Iris pigment epithelial cell (primary cell): ENCODE measurements at places on chromosomes 1 and 21.
A peak's percentile ranks its signal among the peaks of the same experiment; 100 is the strongest.

DNA sequence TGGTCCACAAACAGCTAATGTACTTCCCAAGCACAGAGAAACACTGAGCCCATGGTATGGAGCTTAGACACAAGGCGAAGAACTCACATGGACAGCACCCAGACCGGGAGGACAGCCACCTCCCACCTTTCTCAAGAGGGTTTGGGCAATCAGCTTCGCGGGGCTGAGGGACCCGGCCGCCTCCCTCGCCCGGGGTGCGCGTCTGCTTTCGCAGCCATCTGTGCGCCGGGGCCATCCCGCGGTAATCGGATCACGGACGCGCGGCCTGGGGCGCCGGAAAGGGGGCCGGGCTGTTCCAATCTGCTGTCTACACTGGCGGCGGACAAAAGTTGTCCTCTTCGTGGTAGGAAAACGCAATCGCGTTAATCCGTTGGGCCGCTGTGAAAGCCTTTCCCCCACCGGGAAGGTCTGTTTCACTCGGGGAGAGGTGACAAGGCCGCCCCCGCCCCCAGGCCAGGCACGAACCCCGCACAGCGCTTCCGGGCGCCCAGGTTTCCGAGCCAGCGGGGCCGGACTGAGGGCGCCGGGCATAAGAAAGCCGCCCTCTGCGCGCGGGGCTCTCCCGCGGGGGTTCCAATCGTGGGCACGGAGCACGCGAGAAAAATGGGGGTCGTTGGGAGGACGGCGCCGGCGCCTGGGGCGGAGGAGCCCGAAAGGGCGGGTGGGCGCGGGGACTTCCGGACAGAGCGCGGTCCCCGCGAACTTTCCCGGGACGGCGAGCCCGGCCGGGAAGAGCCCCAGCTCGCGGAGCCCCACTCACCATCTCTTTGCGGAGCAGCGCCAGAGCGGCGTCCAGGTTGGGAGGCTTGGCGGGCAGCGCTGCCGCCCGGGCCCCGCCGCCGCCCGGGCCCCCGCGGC is 664 bp downstream of the FAM89A start:
- peak; percentile 68 for DNase-seq

DNA sequence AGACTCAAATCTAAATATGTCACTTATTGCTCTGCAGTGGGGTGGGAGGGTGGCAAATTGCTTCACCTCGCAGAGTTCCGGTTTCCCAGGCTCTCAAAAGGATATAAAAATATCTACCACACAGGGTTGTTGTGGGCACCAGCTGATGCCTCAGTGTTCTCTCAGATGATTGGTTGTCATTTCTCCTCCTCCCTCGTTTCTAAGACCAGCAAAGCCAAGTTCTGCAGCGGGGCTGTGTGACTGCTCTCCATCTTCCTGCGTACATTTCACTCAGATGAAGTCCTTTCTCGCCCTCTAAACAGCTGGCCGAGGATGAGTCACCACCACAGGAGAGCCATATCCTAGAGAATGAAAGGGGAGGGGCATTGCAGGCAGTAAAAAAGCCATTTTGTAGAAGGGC is 35.0 kb upstream of the VWA5B1 start:
- peak; percentile 32 for DNase-seq

DNA sequence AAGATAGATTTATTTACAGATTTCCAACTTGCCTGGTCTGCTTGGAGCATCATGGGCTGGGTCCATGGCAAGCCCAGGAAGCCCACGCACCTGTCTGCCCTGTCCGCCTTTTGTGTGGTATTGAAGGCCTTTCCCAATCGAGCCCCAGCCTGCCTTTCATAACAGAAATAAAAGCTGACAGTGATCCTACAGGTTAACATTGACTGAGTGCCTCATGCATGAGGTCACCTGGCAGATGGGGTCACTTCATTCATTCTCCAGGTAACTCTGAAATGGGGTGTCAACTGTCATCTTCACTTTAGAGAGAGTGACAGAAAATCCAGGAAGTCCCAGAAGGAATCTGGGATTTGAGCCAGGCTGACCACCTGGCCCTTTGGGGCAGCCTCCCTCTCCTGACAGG is 36.3 kb upstream of the CASZ1 start:
- DNase-seq = no peak

DNA sequence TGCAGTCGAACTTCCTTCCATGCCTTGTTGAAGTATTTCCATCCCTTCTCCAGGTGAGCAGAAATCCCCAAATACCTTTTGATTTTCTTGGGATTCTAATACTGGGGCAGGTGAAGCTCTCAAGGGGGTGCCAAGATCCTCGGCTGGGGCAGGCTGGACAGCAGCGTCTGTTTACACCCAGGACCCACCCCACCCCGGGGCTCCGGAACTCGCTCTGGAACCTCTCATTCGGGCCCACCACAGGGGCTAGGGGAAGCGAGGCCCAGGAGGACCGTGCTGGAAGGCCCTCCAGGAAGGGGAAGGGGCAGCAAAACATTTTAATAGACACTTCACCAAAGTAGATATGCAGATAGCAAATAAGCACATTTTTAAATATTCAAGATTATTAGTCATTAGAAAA is 161.9 kb upstream of the GORAB start:
- DNase-seq = no peak

GRCh38 chr1:154779551-154780189 is 90.4 kb downstream of the KCNN3 start:
- DNase-seq = no peak

- no peak for DNase-seq
Observed at GRCh38 chr1:3639397-3639911, 10.4 kb downstream of the WRAP73 start.

DNA sequence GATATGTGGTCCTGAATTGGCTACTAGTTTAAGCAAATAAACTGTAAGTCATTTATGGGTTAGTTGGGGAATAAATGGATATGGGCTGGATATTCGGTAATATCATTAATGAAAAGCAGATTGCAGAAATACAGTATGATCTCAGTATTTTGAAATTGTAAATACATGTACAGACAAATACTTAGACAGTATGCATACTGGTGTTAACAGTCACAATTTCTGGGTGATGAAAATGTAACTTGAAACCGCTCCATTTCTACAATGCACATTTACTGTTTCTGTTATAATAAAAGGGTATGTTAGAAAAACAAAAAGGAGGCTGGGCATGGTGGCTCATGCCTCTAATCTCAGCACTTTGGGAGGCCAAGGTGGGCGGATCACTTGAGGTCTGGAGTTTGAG is 28.0 kb downstream of the BLZF1 start:
- peak; percentile 49 for DNase-seq
